ENCODE measurements at places on chromosomes 3 and 15.
A peak's percentile ranks its signal among the peaks of the same experiment; 100 is the strongest.

- DNase-seq = no peak
Measured at GRCh38 chr15:85667491-85668424, 127.0 kb downstream of the KLHL25 start.

DNA sequence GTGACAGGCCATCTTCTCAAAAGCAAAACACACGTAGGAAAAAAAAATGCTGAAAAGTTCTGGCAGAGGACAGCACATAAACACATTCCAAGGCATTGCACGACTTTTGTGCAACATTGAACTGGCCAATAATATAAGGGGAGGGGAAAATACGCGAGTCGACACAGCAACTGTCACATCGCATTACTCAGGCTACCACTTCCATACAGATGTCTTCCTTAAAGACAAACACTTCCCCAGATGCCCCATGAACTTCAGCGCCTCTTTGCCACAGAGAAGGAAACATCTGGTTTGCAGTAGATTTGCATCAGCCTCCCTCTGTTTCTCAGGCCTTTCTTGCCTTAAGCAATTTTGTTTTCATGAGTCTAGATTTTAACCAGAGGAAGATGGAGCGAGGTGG, 144.4 kb upstream of the IGF1R start:
- no peak for DNase-seq

- no peak for DNase-seq
Measured at GRCh38 chr3:177466074-177466473, 268.8 kb upstream of the TBL1XR1 start.

DNA sequence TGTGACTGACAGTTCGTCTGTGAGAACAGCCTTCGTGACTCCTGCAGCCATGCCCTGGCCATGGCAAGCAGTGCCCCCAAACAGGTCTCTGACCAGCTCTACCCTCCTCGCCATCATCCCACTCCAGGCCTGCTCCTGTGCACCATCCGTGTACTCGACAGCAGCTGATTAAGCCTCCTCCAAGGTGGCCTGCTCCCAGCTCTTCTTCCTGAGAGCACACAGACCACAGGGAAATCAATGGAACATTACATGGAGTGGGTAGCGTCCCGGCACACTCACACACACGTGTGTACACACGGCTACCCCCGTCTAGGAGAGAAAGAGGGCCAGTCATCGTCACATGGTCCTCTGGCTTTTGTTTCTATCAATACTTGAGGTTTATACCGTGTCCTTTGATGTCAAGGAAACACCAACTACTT, 21.1 kb downstream of the ANXA2 start:
- no peak for DNase-seq

DNA sequence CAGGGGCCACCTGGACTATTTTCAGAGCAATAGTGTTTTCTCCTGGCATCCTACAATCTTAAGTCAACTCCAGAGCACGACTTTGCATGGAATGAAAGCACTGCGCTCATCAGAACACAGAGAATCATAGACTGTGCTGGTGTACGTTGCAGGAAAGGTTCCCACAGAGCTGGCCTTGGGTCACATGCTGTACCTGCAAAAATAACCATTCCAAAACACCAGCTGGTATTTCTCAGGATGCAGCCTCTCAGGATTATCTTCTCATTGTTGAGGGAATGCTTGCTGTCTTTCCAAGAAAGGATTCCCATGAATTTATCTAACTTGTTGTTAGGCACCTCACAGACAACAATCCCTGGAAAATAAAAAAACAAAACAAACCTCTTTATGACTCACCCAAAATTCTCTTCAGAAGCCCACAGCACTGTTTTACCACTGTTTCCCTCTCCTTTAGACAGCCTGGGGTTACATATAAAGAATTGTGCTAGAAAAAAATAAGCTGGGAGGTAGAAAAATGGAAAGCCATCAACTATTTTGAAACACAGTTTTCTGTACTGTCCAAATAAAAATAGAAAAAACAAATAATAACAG, 131.7 kb downstream of the ATP8B4 start:
- DNase-seq = no peak

DNA sequence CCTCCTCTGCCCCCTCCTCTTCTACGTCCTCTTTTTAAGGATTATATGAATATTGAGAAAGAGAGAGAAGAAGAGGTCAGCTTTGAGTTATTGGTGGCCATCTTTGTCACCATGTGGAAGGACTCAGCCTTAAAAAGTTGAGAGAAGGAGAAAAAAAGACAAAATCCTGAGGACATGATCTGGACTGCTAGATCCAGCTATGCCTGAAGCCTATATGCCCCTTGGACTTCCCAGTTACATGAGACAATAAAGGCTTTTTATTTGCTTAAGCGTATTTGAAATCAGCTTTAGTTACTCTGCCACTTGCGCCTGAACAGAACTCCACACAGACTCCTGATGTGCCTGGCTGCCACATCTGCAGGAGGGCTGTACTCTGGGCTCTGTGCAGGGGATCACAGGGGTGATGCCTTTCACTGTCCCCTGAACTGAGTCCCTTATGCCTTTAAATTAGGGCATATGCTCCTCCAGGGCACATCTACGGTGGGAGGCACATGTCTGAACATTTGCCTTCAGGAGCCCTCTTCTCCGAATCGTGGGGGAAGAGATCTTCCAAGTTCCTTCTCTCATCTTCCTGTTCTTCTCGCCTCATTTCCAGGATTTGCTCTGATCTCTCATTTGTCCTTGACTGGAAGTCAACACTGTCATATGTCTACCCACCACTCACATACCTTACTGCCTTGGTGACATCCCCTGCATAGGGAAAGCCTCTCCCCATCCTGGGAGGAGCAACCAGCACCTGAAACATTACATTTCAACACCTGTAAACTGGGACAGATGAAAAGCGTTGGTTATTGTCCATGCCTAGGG, 14.0 kb upstream of the PLA2G4E start:
- no peak for DNase-seq

DNA sequence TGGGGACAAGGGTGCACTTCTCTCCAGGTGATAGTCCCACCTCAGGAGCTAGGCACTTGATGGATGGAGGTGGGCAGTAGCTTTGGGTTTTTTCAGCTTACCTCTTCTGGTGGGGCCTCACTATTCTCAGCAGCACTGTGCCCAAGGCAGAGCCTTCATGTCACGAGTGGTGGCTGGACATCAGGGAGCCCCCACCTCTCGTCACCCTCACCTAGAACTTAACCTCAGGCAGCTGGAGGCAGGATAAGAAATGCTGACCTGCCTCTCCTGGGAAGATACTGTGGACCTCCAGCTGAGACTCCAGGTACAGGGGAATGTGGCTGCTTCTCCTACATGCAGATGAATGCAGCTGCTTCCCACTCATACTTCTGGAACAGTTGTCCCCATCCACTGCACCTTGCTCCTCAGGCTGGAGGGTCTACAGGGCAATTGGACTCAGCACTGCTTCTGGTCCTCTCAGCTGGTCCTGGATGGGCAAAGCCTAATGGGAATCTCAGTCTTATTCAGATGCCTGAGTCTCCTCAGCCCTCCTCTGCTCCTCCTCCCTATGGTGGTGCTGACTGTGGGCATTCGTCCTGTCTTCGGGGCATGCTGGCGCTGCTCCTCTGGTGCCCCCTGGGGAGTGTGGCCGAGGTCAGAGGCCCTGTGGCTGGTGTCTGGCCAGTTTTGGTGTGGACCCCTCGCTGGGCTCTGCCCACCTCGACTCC, 129.9 kb downstream of the KLF13 start:
- DNase-seq = no peak

GRCh38 chr3:174023421-174023820, 625.9 kb downstream of the NLGN1 start:
- DNase-seq = no peak

DNA sequence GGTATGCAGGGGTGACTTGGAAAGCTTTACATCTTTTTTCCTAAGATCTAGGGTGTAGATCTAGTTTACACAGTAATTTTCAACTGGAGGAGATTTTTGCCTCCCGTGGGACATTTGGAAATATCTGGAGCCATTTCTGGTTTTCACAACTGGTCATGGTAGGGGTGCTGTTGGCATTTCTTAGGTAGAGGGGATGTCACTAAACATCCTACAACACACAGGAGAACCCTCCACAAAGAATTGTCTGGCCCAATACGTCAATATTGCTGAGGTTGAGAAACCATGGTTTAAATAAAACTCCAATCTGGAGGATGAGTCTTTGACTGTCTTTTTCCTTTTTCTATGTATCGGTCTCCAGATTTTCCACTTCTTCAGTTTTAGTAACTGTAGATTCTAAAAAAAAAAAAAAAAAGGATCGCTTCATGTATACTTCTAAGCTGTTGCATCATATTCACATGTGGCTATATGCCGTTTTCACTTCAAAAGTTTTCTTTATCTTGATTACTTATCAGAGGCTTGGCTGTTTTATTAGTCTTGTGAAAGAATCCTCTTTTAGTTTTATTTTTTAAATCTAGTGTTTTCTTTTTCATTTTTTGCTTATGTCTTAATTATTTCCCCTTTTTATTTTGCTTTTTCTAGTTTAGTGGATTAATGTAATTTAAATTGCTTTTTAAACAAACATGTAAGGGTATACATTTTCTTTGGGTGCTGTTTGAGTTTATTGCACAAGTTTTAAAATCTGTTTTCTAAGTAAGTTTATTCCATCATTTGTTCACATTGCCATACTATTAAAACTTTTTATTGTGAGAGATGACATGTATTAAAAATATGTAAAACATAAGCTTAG, 21.2 kb downstream of the UBE2Q2 start:
- no peak for DNase-seq

DNA sequence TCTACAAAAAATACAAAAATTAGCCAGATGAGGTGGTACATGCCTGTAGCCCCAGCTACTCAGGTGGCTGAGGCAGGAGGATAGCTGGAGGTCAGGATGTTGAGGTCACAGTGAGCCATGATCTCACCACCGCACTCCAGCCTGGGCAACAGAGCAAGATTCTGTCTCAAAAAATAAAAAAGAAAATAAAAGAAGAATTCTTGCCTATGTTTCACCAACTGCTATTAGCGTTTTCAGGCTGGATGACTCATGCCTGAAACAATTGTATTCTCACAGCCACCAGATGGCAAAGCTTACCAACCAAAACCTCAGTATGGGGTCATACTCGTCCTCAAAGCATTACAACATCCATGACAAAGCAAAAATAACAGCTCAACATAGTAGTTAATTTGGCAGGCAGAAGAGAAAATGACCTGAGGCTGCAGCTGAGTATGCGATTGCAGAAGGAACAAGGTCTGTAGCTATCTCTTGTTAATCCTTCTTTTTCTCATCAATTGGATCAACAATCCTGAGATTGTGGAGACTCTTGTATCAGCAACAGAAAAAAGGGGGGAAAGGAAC, 52.2 kb downstream of the TP53BP1 start:
- peak; percentile 28 for DNase-seq

DNA sequence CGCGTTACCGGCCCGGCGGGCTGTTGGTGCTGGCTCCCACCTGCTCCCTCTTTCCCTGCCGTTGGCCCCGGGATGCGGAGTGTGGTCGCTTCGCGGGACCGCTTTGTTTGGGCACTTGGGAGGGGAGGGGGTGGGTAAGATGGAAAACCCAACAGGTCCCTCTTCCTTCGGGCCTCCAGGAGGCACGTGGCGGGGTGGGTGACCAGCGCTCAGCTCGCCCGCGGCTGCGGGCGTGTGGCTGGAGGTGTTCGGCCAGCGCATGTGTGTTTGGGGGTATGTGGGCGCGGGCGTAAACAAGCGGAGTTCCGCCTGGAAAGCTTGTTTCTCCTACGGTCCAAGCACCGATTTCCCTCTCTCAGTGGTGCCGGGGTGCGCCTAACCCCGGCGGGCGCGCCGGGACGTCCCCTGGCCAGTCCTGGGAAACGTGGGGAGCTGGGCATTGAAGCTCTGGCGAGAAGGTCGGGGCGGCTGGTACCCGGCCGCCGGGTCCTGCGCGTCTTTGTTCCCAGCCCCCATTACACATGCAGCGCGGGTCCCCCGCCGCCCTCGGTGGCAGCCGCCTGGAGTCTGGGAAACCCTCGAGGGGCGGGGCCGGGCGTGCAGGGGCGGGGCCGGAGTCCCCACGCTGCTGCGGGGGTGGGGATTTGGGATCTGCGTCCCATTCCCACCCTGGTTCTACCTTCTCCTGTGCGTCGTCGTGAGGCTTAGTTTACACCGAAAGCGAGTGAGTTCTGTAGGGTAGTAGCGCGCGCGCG, 1.4 kb downstream of the ACVR2B start:
- no peak for DNase-seq

- no peak for DNase-seq
Measured at GRCh38 chr3:138881233-138881632, 46.5 kb upstream of the PIK3CB start.

DNA sequence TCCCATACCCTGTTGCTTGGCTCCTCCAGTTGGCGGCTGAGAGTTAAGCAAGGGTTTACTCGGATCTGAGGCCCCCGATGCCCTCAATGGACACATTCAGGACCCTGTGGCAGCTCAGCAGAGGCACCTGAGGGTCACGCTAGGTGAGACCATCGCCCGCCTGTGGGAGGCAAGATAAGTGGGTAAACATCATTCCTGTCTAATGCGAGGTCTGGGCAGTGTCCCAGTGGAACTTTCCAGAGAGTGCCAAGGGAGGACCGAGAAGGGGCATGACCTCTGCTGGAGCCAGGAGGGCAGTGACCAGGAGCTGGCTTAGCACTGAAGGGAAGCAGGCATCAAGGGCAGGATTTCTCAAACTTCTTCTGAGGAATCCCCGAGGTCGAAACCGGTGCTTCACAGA, 65.4 kb upstream of the SEC61A1 start:
- DNase-seq = no peak

DNA sequence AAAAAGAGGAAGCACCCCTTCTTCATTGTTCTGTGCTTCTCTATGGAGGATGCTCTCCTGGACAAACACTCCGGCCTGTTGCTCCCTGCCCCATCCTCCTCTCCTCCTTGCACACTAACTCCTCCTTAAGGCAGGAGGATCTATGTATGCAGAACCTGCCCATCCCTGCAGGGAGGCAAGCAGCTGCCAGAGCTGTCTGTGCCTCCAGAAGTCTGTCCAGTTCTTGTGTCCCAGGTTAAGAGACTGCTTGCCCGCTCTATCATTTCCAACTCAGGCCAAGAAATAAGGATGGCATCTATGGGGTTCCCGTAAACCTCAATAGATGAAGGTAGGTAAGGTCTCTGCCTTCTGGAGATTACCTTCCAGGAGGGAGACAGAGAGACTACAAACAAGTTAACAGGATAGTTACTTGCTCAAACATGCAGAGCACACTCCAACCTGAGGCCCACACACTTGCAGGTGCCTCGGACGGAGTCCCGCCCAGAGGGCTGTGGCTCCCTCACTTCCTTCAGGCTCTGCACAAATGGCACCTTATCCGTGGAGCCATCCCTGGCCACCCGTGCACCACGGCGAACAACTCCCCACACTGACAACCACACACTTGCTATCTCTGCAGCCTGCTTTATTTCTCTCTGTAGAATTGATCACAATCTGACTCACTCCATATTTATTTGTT, 6.9 kb downstream of the XXYLT1 start:
- DNase-seq = no peak

- no peak for DNase-seq
Measured at GRCh38 chr15:64351265-64351664, 4.7 kb downstream of the CSNK1G1 start.

- no peak for DNase-seq
Measured at GRCh38 chr3:65568497-65568896, 470.2 kb downstream of the MAGI1 start.

All from stimulated activated CD8-positive, alpha-beta memory T cell treated with anti-CD3 and anti-CD28 coated beads, Interleukin-7, amount 100 ng/mL, for 48 hours (primary cell).